AML-193 (cell line): ENCODE measurements at places on chromosomes 5 and 9.

DNA sequence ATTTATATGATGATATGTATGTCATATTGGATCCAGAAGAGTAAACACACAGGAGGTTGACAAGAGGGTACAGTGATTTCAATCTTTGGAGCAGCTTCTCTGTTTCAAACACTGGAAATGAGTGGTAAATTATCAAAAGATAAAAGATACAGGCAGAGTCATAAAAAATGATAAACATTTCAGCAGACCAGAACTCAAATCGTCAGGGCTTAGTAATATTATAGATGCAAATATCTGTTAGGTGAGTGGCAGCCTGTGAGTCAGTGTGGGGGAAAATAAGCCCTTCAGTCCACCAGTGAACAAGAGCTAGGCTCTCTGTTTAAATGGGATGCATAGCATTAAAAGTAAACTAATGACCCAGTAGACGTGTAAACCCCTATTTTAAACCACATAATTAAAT lies 1378.1 kb downstream of the EFNA5 start:
- DNase-seq, result no peak

DNA sequence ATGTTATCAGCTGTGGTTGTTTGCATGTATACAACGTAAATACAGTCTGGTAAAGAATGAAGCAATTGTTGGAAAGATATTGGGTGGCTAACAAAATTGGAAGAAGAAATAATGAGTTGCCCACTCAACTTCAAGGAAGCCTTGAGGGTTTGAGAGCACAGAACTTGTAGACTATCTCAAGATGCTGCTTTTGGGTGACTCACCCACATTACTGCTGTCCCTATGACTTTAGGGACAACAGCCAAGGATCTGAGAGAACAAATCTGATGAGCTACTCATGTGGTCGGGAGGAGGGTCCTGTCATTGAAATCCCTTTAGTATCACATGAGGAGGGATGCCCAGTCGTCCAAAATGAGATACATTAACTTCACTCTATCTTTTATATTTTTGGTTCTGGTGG lies 261.8 kb downstream of the GAS1 start:
- no peak for DNase-seq

- no peak for DNase-seq
Observed at GRCh38 chr5:133941456-133942196, 26.8 kb downstream of the C5orf15 start.

- DNase-seq, result no peak
Observed at GRCh38 chr9:134751622-134752021, 110.0 kb downstream of the COL5A1 start.

GRCh38 chr9:107696302-107696701 lies 206.7 kb upstream of the KLF4 start:
- DNase-seq, result no peak

DNA sequence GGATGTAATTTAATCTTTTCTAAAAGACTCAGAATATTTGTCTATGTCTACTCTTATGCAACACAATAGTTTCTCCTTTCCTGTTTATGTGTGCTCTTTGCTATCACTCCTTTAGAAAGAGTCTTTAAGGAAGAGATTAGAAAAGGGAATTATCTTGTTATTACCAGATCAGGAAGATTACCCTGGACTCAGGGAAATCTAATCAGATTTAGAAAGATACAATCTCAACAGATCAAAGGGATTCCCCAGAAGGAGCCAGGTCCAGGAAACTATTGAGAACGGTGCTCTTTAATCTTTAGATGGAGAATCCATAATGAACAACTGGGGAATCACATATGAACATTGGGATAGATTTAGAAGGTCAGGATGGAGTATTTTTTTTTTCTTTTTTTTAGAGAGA lies 32.4 kb upstream of the ZFR start:
- no peak for DNase-seq

- DNase-seq, result peak; percentile 76
Observed at GRCh38 chr9:75001719-75002421, 26.2 kb downstream of the CARNMT1 start.

GRCh38 chr9:75229605-75230332 lies 141.5 kb downstream of the OSTF1 start:
- no peak for DNase-seq

DNA sequence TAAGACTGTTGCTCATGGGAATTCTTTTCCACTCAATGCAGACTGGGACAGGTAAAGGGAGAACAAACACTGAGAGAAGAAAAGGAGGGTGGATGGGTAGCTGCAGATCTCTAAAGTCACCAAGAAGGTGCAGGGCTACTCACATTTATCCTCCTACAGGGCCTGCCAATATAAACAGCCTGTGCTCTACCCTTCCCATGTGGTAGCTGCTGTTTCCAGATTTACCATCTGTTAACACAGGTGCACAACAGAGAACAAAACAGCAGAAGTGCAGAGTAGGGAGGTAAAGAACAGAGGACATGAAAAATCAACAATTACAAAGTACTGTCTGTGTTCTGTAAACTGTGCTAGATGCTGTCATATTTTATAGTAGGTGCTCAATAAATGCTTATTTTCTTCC lies 26.0 kb downstream of the JAKMIP2 start:
- no peak for DNase-seq

DNA sequence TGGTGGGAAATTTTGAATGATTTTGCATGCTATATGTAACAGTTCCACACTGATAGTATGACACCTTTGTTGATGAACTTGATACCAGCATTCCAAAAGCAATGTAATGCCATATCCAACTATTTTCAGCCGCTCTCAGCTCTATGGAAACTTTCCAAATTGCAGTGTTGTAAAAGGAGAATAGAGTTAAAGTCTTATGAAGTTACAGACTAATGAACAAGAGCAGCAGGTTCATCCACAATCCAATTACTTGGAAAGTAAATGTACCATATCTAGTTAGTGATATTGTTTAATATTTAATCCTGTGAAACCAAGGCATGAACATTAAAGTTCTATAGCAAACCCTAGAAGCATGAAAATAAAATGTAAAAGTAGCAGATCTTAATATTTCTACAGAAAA lies 418.2 kb downstream of the TUSC1 start:
- DNase-seq, result no peak

DNA sequence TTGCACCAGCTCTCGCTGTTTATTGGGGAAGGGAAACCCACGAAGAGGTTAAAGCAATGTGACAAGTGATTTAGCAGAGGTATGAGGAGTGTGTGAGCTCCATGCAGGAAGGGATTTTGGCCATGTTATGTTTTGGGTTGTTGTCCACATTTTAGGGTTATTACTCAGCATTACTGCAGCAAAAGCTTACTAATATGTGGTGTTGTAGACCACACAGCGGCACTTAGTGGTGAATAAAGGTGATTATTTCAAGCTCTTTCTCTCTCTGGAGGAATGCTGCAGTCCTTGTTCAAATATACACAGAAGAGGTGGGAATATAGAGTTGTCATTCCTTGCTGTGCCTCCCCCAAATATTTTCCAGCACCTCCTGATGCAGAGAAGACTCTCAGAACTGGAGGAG lies 29.7 kb upstream of the AKNA start:
- no peak for DNase-seq

DNA sequence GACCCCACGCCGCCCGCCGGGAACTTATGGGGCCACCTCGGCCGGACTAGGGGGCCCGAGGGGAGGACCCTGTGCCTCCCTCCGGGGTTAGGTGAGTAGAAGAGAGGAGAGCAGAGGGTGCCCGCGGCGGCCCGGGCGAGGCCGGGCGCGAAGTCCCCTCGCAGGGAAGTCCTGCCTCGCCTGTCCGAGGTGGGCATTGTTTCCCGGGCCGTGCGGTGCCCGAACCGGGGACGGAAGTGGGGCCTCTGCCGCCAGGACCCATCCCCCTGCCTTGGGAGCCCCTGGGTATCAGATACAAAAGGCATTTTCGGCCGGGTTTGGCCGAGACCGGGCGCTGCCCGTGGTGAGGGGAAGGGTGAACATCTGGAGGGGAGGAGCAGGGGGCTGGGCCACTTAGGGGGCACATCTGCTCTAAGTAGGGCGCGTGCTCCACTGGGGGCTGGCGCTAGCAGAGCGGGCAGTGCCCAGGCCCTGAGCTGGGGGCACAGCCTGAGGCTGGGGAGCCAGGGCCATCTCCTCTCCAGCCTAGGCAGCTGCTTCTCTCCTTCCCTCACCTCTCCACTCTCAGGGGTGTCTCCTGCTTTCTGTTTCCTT lies 48.2 kb downstream of the DAB2IP start:
- no peak for DNase-seq

DNA sequence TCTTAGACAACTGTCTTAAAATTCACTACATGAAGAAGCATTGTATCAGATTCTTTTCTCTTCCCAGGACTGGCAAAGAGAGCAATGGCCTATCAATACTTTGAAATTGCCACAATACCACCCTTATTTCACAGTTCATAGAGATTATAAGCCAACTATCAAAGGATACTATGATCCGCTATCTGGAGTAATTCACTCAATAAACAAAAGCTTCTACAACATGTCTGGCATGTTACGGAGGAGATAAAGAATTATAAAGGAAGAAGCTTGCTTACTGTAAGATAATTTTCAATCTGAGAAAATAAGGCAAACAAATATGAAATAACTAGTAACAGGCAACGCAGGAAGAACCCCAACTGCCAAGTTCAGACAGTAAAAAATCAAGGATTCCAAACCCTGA lies 114.8 kb downstream of the GNAQ start:
- DNase-seq, result no peak

DNA sequence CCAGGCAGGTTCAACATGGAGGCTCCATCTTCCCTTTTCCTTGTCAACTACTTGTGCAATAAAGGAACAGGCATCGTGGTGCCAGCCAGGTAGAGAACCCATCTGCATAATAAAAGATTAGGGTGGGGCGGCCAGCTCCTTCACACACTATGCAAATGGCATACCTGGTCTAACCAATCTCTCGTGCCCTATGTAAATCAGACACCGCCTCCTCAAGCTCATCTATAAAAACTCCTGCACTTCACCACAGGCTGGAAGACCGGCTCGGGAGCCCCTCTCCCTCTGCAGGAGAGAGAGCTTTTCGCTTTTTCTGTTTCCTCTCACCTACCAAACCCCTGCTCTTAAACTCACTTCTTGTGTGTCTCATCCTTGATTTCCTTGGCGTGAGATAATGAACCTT lies 244.3 kb upstream of the PUM3 start:
- no peak for DNase-seq

GRCh38 chr5:65822710-65823109 lies 100.7 kb downstream of the NLN start:
- DNase-seq, result no peak

DNA sequence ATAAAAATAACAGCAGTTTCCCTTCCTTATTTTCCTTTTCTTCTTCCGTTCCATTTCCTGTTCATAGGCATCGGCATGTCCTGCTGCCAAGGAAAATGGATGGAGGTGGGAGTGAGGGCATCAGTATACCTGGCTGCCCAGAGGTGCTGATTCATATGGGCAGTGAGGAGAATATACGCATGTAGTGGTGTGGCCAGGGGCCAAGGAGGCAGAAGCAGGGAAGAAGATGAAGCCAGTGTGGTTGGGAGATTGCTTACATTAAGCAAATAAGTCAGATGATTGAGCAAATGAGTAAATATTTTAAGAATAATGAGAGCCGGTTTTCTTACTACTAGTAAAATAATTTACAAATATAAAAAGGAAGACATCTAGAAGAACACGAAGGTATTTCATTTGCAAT lies 344.9 kb upstream of the PAPPA start:
- no peak for DNase-seq

DNA sequence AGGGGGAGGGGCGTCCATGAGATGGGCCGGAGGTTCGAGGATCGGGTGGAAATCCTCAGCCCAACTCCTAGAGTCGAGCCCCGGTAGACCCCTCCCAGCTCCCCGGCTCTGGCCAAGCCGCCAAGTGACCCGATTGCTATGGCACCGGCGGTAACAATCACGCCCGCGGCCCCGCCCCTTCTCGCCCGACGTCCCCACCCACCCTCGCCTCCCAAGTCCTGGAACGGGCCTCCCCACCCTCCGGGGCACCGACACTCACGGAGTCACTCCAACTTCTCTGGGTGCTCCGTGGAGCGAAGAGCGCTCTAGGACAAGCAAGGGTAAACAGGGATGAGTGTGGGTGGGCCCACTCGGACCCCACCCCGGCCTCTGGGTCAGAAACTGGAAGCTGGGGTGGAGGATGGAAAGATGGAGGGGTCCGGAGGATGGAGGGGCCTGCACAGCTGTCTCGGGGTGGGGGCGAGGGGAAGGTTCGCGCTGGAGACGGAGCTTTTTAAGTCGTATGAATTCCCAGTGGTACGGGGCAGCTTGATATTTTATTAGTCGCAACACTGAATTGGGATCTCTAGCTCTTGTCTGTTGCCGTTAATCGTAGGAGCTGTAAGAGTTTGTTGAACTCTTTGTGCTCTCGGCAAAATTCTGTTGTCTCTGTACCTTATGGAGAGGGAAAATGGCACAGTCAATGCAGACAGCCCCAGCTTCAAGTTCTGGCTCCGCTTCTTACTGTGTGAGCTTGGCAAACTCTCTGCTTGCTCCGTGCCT lies at the start of gene SPACA9:
SPACA9 (plus strand) TSS at position 204 of the 762 bp plus-strand sequence. CDS start 5,050 bp downstream, outside the sequence.
- DNase-seq, result no peak

DNA sequence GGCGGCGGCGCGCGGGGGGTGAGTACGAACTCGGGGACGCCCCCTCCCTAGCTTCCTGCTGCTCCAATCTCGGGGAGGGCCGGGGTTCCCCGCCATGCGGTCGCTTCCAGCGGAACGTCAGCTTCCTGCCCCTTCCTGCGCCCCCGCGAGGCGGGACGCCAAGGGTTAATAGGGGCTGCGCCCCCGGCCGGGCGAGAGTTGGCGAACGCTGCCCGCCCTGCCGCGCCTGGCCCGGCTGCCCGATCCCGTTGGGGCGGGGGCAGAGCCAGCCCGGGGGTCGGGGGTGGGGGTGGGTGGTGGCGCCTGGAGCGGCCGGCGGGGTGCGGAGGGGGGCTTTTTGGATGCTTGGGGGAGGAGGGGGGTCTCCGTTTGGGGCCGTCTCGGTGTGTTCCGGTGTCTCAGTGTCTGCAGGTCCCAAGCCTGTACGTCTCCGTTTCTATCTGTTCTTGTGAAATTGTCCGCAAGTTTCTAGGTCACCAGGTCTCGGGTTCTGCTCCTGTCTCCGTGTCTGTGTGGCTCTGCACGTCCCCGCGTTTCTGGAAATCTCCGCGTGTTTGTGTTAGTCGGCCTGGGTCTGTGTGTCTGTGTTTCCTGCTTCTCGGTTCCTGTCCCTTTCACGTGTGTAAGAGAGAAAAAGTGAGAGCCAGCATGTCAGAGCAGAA lies 789 bp downstream of the COL27A1 start:
- DNase-seq, result no peak

- DNase-seq, result no peak
Observed at GRCh38 chr5:147190331-147190730, 44.5 kb upstream of the STK32A start.

- DNase-seq, result no peak
Observed at GRCh38 chr9:106156465-106156864, 462.1 kb downstream of the TMEM38B start.

GRCh38 chr5:64979531-64979930 lies 210.8 kb downstream of the CWC27 start:
- DNase-seq, result no peak

GRCh38 chr5:82593481-82593880 lies 315.3 kb upstream of the RPS23 start:
- DNase-seq, result no peak

GRCh38 chr9:21670374-21670773 lies 132.1 kb upstream of the MTAP start:
- no peak for DNase-seq
